ENCODE measurements at places on chromosomes 3 and 15.

DNA sequence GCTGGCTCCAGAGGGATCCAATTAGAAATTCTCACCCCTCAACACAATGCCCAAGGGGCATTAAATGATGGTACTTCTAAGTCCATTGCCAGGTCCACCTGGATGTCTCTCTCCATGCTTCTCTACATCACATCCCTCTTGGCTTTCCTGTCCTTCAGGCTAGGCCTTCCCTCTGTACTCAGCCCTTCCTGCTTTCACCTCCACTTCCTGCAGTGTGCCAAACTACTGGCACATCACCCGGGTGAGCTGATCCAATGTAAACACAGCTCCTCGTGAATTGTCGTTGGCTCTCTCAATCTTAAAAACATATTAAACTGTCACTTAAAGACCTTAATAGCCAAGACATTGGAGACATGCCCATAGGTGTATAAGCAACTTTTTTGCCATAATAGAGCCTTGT is 4.0 kb downstream of the LMCD1 start:
- DNase-seq: no peak
- H3K4me3 ChIP-seq: no peak overlapping the region
- peak overlapping the region; percentile 84 for H3K27ac ChIP-seq
- H3K4me1 ChIP-seq: peaks cover 88% of the 10 kb centered on the region
- H3K27me3 ChIP-seq: no peaks in the 10 kb centered on the region

GRCh38 chr3:181956122-181956521 is 244.4 kb downstream of the SOX2 start:
- no peaks in the 10 kb centered on the region for H3K4me1 ChIP-seq
- H3K27me3 ChIP-seq: peaks cover 7% of the 10 kb centered on the region
- no peak overlapping the region for H3K4me3 ChIP-seq
- no peaks in the 10 kb centered on the region for H3K36me3 ChIP-seq
- no peak overlapping the region for H3K27ac ChIP-seq
- no peak for DNase-seq

DNA sequence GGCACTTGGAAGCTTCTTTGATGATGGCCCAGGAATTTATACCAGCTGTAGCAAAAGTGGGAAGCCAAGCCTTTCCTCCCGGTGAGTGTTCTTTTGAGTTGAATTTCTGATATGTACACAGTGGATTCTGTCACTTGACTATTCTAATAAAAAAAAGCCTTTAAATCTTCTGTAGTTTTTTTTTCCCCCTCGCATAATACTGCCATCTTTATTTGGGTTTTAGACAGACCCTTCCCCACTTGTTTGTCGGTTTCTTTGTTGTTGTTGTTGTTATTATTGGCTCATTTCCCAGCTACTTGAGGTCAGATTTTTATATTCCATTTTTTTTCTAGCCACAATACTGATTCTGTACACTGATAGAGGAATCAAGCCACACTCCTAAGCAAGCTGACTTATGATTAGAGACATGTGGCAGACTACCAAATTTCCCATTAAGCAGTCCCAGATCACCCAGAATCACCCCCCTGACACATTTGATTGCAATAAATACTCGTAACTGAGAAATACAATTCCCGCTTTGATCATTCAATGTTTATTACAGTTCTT is 122.4 kb upstream of the IL12A start:
- H3K4me1 ChIP-seq: peaks cover 74% of the 10 kb centered on the region
- peak overlapping the region; percentile 63 for H3K27ac ChIP-seq
- no peak for DNase-seq

GRCh38 chr15:94203306-94203705 is 28.1 kb upstream of the MCTP2 start:
- H3K4me3 ChIP-seq: no peak overlapping the region
- no peaks in the 10 kb centered on the region for H3K27me3 ChIP-seq
- H3K27ac ChIP-seq: no peak overlapping the region
- no peak for DNase-seq
- no peaks in the 10 kb centered on the region for H3K4me1 ChIP-seq

DNA sequence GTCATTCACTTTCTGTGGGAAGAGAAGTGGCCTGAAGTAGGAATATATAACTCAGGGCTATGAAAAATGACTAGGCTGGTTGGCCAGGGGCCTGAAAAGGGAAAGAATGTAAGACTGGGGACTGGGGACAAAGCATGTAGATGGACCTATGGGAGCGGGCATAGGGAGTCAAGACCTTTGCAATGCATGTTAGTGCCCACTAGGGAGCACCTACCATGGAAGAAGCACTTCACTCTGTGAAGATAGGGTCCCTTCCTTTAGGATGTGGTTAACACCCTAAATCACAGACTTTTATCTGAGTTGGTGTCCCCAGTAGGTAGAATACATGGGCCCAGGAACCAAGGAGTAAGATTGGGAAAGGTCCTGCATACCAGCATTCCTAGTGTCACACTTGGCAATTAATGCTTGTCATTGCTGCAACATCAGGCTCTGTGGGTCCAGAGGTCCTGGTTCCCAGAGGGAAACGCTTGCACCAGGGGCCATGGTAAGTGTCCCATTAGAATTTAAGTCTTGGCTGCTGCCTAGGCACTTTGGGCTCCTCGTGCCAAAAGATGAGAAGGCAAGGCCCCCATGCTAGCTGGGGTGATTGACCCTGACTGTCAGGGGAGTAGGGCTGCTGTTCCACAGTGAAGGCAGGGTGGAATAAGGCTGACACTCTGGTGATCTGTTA is 79.6 kb downstream of the CRYGS start:
- no peaks in the 10 kb centered on the region for H3K27me3 ChIP-seq
- H3K4me1 ChIP-seq: no peaks in the 10 kb centered on the region
- H3K27ac ChIP-seq: no peak overlapping the region
- no peak for DNase-seq
- H3K4me3 ChIP-seq: no peak overlapping the region

- H3K4me1 ChIP-seq: no peaks in the 10 kb centered on the region
- H3K36me3 ChIP-seq: no peaks in the 10 kb centered on the region
- H3K27ac ChIP-seq: no peak overlapping the region
- no peaks in the 10 kb centered on the region for H3K27me3 ChIP-seq
Observed at GRCh38 chr15:34591306-34591705, 7.9 kb upstream of the GOLGA8B start.

DNA sequence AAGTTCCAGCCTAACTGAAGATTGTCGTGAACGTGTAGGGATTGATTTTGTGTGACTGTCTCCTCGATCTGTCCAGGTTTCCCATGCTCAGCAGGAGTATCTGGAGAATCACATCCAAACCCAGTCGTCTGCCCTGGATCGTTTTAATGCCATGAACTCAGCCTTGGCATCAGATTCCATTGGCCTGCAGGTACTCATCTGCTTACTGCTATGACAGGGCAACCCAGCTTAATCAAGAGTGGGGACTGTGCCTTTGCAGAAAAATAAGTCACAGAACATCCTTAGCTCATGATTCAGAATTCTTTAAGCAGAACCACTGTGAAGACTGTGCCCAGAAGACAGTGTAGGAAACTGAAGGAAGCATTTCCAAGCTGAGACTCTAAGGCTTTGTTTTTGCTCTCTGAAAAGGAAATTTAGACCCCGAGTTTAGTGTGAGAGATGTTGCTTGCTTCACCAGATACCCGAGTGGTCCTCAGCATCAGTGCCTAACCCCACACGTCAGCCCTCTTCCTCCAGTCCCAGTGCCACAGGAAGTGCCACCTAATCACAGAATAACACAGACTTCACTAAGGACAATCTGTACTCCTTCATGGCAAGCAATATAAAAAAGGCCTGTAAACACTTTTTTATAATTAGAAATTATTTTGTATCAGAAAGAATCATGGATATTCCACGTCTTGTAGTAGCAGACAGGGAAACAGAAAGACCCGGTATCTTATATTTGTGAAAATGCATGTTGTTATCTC is 34.2 kb downstream of the MYZAP start:
- peaks cover 84% of the 10 kb centered on the region for H3K36me3 ChIP-seq
- peaks cover 62% of the 10 kb centered on the region for H3K4me1 ChIP-seq
- no peak for DNase-seq

DNA sequence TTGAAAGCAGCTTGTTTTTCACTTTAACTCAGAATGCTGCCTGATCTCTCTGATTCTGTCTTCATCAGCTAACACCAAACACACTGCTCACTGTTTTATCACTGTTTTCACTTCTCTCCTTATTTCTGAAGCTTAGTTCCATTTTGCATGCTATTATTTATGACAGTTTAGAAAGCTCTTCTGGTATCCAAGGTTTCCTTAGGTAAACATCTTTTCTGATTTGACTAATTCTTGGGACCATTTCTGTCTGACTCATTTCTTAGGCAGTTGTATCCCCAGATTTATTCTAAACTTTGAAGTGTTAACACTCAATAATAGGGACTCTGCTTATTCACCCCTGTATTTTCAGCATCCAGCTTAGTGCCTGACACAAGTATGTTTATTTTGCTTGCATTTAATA is 167.7 kb downstream of the BCHE start:
- no peaks in the 10 kb centered on the region for H3K27me3 ChIP-seq
- H3K4me3 ChIP-seq: no peak overlapping the region
- no peaks in the 10 kb centered on the region for H3K4me1 ChIP-seq
- DNase-seq: no peak
- no peak overlapping the region for H3K27ac ChIP-seq

GRCh38 chr15:42059661-42060476 is 34.5 kb downstream of the PLA2G4D start:
- no peak overlapping the region for H3K4me3 ChIP-seq
- no peaks in the 10 kb centered on the region for H3K27me3 ChIP-seq
- no peak overlapping the region for H3K27ac ChIP-seq
- peaks cover 20% of the 10 kb centered on the region for H3K4me1 ChIP-seq

GRCh38 chr3:188954590-188955208 is 217.1 kb upstream of the TPRG1 start:
- H3K4me3 ChIP-seq: no peak overlapping the region
- DNase-seq: peak; percentile 81
- no peaks in the 10 kb centered on the region for H3K36me3 ChIP-seq
- no peak overlapping the region for H3K27ac ChIP-seq
- peaks cover 32% of the 10 kb centered on the region for H3K4me1 ChIP-seq

- H3K27ac ChIP-seq: no peak overlapping the region
- H3K36me3 ChIP-seq: no peaks in the 10 kb centered on the region
- H3K4me1 ChIP-seq: no peaks in the 10 kb centered on the region
- no peak for DNase-seq
- H3K27me3 ChIP-seq: no peaks in the 10 kb centered on the region
Observed at GRCh38 chr3:187630404-187630803, 39.8 kb downstream of the SST start.

- no peak overlapping the region for H3K27ac ChIP-seq
- peaks cover 64% of the 10 kb centered on the region for H3K36me3 ChIP-seq
- no peak overlapping the region for H3K4me3 ChIP-seq
- peaks cover 34% of the 10 kb centered on the region for H3K4me1 ChIP-seq
- no peaks in the 10 kb centered on the region for H3K27me3 ChIP-seq
- no peak for DNase-seq
Observed at GRCh38 chr15:98923171-98923570, 84.4 kb downstream of the PGPEP1L start.

GRCh38 chr3:152244517-152244888 is 24.2 kb upstream of the MBNL1 start:
- no peaks in the 10 kb centered on the region for H3K27me3 ChIP-seq
- no peak overlapping the region for H3K27ac ChIP-seq
- H3K4me1 ChIP-seq: no peaks in the 10 kb centered on the region

DNA sequence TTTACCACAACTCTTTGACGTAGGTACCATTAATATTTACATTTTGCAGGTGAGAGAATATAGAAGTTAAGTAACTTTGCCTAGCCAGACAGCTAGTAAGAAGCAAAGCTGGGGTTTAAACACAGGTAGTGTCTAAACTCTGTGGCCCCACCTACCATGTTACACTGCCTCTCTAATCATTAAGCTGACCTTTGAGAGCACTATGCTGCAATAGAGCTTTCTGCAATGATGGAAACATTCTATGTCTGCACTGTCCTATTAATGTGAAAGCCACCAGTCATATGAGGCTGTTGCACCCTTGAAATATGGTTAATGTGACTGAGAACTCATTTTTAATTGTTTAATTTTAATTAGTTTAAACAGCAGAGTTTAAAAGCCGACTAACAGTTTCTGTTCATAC is 6.3 kb upstream of the RARB start:
- no peak for DNase-seq
- no peak overlapping the region for H3K4me3 ChIP-seq
- no peaks in the 10 kb centered on the region for H3K27me3 ChIP-seq
- H3K36me3 ChIP-seq: no peaks in the 10 kb centered on the region
- no peaks in the 10 kb centered on the region for H3K4me1 ChIP-seq

GRCh38 chr15:97929456-97930229 is 30.9 kb upstream of the ARRDC4 start:
- peak; percentile 29 for DNase-seq
- no peaks in the 10 kb centered on the region for H3K27me3 ChIP-seq
- H3K36me3 ChIP-seq: no peaks in the 10 kb centered on the region
- no peaks in the 10 kb centered on the region for H3K4me1 ChIP-seq
- no peak overlapping the region for H3K4me3 ChIP-seq

- no peak overlapping the region for H3K4me3 ChIP-seq
- H3K27me3 ChIP-seq: no peaks in the 10 kb centered on the region
- peak overlapping the region; percentile 7 for H3K27ac ChIP-seq
- no peak for DNase-seq
- no peaks in the 10 kb centered on the region for H3K4me1 ChIP-seq
- H3K36me3 ChIP-seq: no peaks in the 10 kb centered on the region
Observed at GRCh38 chr3:99646107-99646435, 7.7 kb downstream of the COL8A1 start.

All from heart right ventricle (tissue), 16 donors.